CD4-positive, alpha-beta T cell treated with Interleukin-17A for 4 hours (primary cell): ENCODE measurements at places on chromosomes 11 and 22.

DNA sequence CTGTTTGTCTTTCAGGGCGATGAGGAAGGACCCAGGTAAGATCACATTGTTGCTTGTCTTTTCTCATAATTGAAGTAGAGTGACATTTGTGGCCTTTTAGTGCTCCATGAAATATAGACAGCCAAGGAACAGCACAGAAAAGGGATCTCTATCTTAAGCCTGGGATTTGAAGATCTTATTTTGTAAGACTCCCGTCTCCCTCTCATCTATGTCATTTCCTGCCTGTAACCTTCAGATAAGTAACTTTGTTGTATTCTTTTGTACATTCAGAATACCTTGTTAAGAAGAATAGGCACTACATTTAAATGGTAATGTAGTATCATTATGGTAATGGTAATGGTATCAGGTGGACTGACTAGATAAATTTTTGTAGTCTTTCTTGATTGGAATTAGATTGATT, 72.8 kb downstream of the TRIM44 start:
- DNase-seq = no peak

DNA sequence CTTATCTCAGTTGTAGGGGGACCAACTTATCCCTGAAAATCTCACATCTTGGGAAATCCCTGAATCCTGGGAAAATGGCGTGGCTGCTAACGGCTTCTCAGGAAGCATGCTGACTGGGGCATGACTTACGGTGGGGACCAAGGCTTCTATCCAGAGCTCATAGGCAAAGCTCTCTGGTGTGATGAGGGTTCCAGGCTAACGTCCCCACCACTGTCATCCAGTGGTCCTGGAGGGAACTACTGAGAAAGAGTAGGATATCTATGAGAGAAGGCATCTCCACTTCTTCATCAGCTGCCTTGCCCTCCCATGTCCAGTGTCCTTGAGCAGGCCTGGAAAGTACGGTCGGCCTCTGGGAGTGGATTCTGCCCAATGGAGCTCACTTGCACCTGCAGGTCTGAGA, 210.4 kb upstream of the B3GAT1 start:
- no peak for DNase-seq

GRCh38 chr11:12503039-12503484, 125.7 kb downstream of the PARVA start:
- DNase-seq = no peak

GRCh38 chr22:41970601-41971000, 1.4 kb downstream of the SEPTIN3 start:
- no peak for DNase-seq

GRCh38 chr11:111512296-111513239, at the start of gene BTG4:
Gene BTG4 (minus strand): TSS chr11:111512386. CDS start chr11:111498776, 13,610 bp downstream.
- DNase-seq = peak; percentile 25

DNA sequence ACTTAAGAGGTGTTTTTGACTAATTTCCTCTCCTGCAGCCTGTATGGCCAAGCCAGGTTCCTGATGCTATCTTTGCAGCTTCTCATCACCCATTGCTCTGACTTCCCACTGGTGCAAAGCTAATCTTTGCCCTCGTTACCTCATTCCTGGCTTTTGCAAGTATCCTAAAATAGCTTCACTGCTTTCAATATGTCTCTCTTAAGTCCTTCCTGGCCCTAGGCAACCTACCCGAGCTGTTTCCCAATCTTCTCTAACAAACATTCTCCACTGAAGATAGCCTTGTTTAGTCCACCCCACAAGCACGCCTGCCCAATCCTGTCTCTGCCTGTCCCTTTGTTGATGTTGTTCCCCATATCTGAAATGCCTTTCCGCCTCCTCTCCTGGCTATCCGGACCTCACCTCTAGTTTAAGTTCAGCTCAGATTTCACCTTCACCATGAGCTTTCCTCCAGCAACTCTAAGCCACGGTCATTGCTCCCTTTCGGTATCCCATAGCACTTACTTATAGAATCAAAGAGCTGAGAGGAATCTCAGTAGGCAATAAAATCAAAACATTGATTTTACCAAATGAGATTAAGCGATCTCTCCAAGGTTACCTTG, 30.1 kb upstream of the CECR2 start:
- DNase-seq = no peak

DNA sequence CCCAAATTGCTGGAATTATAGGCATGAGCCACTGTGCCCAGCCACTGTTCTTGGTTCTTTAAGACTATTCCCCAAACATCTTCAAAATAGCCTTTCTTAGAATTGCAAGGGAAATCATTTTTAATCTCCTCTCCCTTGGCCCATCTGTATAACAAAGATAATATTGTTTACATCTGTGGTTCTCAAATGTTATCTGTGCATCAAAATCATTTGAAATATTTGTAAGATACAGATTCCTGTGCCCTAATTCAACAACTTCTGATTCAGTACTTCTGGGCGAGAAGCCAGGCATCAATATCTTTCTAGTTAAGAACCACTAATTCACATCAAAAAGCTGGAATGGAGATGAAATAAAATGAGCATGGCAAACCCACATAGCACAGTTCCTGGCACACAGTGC, 83.0 kb downstream of the TMPRSS5 start:
- no peak for DNase-seq

DNA sequence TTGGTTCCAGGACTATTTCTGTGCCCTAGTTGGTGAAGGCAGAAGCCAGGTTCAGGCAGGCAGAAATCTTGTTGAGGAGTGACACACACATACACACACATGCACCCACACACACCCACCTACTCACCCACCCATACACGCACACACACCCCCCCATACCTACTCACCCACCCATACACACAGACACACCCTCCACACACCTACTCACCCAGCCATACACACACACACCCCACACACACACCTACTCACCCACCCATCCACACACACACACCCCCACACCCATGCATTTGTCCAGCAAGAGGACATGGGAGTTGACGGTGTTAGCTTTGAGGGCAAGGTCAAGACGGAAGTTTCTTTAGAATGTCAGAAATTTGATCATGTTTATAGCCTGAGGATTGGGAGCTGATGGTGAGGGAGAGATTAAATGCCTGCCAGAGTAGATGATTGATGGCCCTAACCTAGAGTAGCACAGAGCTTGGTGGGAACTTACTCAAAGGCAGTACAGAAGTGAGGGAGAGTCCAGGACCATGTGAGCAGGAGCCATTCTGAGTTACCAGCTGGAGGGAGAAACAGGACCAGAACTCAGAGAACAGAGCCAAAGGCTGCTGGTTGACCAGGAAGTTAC, 68.9 kb downstream of the CYB5R2 start:
- DNase-seq = no peak

GRCh38 chr11:1515082-1516060, 28.8 kb upstream of the MOB2 start:
- peak; percentile 79 for DNase-seq

DNA sequence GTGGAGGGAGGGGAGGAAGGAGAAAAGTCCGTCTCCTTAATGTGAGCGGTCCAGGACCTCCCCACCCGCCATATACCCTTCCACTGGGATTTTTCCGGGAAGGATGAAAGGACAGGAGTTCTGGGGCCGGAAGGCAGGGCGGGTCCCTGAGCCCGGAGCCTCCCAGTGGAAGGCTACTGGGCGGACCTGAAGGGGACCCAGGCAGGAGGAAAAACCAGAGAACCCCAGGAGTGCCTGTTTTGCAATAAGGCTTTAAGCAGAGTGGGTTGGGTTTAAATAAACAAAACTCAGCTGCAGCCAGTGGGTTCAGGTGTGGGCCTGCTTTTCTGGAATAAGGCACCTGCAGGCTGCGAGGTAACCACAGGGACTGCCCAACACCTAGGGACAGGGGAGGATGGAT, 1.7 kb upstream of the CELSR1 start:
- no peak for DNase-seq

DNA sequence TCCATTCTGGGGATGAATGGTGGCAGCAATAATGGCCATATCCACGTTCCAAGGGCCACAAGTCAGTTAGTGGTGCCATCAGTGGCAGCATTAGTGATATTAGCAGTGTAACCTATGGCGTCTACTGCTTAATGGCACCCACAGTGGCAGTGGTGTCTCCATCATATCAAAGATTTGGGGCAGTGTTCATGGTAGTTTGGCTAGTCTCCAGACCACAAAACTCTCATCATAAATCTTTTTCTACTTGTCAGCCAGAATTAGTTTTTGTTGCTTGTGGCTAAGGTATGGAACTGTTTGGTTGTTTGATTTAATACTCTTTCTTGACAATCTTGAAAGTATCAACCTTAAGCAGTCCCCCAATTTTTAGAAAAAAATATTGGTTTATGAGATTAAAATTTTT, 45.1 kb upstream of the DEUP1 start:
- no peak for DNase-seq

- DNase-seq = peak; percentile 74
Observed at GRCh38 chr11:77082838-77083565, 16.2 kb downstream of the CAPN5 start.

GRCh38 chr22:46803031-46803880, 40.8 kb downstream of the TBC1D22A start:
- DNase-seq = peak; percentile 85

- DNase-seq = no peak
Observed at GRCh38 chr22:33404723-33405122, 346.5 kb upstream of the SYN3 start.

GRCh38 chr11:58888579-58888978, 44.1 kb upstream of the GLYATL2 start:
- no peak for DNase-seq

- no peak for DNase-seq
Observed at GRCh38 chr11:108805030-108805429, 140.2 kb downstream of the DDX10 start.

GRCh38 chr11:65854161-65854592, 3.8 kb downstream of the CFL1 start:
- DNase-seq = no peak

- DNase-seq = no peak
Observed at GRCh38 chr11:2777386-2777785, 77.6 kb upstream of the KCNQ1OT1 start.

DNA sequence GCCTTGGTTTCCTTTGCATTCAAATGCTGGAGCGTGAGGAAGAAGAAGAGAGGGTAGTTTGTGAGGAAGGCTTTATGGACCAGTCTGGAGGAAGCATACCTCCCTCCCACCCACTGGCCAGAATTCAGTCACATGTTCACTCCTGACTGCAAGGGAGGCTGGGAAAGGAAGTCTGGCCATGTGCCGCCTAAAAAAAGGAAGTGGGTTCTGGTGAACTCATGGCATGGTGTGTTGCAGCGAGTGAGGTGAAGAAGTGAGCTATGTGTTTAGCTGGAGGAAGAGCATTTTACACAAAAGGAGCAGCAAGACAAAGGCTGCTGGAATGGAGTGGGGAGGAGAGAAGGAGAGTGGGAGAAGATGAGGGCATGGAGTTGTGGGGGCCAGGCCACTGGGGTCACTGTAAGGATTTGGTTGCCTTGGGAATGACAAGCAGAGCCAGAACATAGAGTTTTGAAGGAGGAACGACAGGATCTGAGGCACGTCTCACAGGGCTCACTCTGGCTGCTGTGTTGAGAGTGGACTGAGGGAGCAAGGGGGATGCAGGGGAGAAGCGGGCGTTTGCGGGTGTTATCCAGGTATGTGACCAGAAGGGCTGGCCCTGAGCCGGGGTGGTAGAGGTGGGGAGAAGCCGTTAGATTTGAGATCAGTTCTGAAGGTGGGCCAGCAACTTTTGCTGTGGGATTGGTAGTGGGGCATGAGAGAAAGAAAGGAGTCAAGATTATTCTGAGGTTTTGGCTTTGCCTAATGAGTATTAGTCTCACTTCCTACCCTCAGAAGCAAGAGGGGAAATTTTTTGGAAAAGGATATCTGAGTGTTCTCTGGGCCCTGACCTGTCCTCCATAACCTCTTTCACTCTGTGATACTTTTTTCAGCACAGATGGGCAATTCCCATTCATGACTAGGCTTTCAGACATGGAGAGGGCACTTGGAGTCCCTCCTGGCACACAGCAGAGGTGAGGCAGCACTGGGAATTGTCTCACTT, 26.4 kb downstream of the BMAL1 start:
- DNase-seq = peak; percentile 20

DNA sequence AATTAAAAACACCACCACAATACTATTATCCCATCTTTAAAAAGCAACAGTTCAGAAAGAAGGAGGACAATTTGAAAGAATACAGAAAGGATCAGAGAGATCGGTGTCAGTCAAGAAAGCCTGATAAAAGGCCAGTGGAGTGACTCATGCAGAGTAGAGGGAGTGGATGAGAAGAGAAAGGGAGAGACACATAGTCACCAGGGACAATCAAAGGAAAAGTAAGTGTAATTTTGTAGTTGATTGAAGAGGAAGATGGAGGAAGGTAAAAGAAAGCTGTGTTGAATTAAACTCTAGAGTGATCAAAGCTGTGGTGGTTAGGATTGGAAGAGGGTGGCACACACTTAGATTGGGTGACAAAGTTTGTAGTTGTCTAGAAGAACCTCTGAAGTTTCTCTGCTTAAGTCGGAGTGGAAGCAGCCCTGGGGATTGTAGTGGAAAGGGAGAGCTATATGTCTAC, 14.1 kb downstream of the SPECC1L start:
- DNase-seq = peak; percentile 19

DNA sequence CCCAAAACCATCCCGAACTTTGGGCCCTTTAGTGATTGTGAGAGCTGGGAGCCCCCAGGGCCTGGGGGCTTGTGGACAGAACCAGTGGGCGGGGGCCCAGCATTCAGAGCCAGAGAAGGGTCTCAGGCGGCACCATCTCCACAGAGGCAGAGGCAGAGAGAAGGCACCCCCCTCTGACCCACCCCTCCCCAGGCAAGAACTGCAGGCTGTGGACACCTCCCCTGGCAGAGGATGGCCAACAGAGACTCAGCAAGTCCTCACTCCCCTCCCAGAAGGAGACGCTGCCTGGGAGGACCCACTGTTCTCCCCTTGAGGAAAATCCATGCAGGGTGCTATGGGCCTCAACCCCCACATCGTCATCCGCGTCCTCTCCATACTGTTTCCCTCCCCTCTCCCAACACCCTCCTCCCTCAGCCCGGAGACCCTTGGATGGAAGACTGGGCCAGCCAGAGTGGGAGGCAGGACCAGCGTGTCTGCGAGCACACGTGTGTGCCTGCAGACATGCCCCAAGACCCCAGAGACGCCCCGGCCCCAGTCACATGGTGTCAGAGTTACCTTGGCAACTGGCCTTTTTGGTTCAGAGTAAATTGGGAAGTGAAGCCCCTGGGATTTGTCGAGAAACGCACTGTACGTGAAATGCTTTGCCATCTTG, 42.6 kb downstream of the KCNC1 start:
- DNase-seq = no peak
